NCI-H1436 (cell line): ENCODE measurements at places on chromosomes 13 and 19.

- DNase-seq, result no peak
Observed at GRCh38 chr13:103436057-103436654, 369.9 kb upstream of the SLC10A2 start.

GRCh38 chr19:15426485-15427349 lies 7.9 kb upstream of the AKAP8L start:
- DNase-seq, result no peak

DNA sequence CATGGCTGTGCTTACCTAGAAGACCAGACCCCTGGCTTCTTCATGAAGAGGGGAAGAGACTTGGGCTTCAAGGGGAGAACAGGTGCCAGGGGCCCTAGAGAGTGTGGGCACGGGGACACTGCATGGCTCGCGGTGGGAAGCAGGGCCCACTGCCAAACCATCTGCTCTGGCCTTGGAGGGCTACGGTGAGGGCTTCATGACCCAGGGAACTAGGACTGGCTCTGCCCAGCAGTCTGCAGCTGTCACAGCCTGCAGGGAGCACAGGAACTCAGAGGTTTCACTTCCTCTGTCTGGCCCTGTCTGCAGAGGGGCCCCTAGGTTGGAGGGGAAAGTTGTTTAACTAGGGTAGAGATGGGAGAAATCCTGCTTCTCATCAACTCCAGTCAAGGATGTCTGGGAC lies 4.3 kb downstream of the ERCC1 start:
- DNase-seq, result no peak

- DNase-seq, result no peak
Observed at GRCh38 chr13:75139291-75139690, 342.7 kb downstream of the TBC1D4 start.

GRCh38 chr13:43433691-43434141 lies 353.1 kb downstream of the ENOX1 start:
- DNase-seq, result no peak

DNA sequence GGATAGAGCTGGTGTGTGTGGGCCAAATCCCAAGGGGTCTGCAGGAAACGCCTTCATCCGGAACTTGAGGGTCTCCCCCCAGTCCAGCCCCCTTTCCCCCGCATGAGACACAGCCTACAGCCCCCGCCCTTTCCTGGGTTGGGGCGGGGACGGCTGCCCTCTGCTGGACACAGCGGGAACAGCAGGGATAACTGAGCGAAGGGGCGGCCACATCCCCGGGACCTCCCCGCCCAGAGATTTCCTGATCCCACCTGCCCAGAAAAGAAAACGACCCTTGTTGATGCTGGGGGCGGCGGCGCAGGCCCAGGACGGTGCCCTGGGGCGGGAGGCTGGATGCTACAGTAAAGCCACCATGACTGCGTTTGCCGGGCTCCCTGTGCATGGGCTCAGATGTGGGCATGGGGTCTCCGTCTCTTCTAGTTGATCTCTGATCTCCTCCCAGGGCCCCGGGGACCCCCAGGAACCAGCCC lies 14.2 kb downstream of the ONECUT3 start:
- peak; percentile 38 for DNase-seq

DNA sequence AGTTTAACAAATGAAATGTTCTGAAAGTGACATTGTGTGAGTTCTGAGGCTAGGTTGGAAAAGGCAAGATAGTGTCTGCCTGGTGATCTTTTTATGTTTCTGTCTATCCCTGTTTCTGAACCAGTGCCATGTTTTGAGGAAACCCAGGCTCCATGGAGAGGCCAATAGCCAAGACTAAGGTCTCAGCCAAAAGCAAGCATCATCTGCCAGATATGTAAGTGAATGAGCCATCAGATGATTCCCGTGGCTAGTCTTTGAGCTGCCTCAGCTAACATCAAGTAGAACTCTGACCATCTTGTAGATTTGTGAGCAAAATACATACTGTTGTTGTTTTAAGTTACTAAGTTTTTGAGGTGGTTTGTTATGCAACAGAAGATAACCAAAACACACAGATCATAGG lies 19.6 kb upstream of the CCNA1 start:
- DNase-seq, result no peak

DNA sequence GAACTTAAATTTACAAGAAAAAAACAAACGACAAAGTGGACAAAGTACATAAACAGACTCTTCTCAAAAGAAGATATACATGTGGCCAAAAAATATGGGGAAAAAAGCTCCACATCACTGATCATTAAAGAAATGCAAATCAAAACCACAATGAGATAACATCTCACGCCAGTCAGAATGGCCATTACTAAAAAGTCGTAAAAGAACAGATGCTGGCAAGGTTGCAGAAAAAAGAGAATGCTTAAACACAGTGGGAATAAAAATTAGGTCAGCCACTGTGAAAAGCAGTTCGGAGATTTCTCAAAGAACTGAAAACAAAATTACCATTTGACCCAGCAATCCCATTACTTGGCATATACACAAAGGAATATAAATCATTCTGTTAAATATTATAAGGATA lies 132.7 kb downstream of the UGGT2 start:
- DNase-seq, result no peak

DNA sequence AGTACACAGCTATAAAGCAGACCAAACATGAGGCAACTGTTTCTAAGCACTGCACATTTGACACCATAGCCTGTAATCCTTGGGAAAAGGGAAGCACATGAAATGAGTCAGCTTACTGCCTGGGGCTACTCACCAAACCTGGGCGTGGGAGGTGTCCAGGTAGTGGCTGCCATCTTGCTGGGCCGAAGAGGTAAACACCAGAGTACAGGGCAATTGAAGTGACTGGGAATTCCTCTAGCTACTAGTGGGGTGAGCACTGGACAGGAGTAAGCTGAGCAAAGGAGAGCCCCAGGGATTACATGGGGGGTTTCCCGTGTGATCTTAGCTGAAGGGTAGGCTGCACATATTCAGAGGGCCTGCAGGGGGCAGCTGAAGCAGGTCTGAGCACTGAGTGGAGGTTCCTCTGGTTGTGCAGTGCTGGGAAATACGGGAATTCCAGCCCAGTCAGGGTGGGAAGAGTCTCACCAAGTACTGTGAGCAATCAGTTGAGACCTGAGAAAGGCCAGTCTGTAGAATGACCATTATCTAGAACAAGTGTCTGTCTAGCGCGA lies 140.5 kb downstream of the SLC7A1 start:
- no peak for DNase-seq

- DNase-seq, result no peak
Observed at GRCh38 chr13:38830442-38831045, 143.7 kb downstream of the FREM2 start.

DNA sequence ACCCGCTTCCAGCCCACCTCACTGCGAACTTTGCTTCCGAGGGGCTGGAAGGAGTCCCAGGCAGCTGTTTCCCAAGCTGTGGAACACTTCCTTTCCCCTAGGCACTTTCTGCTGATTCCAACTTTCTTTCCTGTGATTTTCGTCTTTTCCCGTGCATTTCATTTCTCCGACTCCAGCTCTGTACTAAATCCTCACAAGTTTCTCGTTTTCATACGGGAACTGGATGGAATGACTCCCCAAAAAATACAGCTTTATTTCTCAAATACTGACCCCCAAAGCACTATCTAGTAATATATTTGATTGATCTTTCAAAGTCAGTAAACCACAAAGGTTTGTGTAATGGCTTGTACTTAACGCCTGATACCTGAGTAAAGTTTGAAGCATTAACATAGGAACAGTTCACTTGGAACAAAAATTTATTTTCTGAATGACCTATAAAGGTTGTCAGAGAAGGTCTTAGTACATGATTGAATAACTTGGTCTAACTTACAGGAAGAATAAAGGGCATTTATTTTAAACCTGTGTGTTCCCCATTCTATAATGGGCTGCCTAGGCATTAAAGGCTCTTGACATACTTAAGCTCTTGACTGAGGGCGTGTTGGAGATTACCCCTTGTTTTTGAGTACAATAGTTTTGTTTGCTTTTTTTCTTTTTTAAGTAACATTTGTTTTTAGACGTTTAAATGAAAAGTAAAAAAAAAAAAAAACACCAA lies 1.3 kb upstream of the PCDH9 start:
- DNase-seq, result no peak

DNA sequence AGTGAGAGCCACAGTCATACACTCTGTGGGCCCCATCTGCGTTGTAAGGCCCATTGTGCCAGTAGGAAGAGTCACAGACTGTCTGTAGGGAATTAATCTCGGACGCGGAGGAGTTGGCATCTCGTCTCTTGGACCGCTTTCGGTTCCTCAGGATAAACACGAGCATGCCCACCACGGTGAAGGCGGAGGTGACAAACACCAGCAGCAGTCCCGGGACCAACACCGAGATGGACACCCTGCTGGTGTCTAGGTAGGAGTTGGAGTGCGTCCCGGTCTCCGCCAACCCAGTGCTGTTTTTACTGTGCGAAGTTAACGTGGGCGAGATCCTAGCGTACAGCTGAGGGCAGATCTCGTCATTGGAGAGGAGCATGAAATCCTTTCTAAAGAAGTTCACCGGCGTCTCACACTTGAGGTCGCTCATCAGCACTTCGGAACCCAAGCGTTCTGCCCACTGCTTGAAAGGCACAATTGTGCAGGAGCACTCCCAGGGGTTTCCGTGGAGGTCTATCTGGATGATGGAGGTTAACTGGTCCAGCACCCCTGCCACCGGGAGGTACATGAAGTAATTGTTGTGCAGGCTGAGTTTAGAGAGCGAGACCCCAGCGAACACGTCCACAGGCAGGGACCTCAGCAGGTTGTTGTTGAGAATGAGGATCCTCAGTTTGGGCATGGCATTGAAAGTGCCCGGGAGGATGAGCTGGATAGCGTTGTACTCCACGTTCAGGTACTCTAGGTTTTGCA lies 2.7 kb downstream of the SLITRK1 start:
- DNase-seq, result no peak

DNA sequence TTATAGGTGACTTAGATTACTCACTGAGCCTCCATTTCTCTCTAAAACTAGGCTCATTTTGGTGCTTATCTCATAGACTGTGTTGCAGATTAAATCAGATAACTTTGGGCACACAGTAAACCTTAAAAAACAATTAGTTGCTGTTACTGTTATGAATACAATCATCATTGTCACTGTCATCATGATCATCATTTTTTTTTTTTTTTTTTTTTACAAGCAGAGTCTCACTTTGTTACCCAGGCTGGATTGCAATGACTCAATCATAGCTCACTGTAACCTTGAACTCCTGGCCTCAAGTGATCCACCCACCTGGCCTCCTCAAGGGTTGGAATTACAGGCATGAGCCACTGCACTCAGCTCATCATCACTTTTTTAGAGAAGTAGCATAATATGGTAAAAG lies 60.0 kb downstream of the VWA8 start:
- no peak for DNase-seq

DNA sequence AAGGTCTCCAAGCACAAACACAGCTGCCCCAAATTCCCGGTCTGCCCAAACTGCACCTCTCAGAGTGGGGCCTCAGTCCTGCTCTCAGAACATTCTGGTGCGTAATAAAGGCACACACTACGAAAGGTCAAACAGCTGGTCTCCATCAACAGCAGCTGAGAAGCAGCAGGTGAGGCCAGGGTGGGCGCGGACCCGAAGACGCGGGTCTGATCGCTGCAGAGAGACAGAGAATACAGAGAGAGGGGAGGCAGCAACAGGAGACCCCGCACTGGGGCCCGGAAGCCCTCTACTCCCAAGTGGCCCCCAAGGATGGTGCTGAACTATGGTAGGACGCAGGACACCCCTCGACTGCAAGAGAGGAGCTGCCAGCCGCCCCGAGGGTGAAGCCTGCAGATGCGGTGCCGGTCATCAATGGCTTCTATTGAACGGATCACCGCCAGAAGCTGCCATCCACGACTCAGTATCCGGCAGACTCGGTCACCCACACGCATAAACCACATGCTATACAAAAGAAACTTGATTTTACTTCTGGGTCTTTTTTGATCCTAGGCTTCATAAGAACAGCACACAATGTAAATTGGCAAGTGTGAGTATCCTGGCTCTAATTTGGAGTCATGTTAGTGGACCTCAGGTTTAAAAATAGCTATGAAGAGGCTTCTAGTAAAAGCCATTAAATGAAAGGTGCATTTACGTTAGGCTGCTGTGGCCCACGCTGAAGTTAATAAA lies 33.4 kb downstream of the STK24 start:
- no peak for DNase-seq

DNA sequence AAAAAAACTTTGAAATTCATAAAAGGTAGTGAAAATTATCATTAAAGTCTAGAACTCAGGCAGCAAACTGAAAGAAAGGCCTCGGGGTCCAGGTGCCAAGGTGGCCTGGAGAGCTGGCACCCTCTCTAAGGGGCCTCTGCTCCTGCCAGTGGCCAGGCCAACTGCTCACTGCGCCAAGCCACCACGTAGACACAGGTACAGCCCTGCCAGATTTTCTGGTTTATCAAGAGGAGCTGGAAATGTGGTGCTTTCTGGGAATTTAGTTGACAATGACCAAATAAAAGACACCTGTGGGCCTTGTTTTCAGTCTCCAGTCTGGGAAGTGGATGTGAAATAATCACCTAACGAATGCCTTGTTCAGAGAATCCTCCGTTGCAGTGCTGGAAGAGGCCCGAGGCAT lies 22.8 kb downstream of the ZNF574 start:
- DNase-seq, result no peak

DNA sequence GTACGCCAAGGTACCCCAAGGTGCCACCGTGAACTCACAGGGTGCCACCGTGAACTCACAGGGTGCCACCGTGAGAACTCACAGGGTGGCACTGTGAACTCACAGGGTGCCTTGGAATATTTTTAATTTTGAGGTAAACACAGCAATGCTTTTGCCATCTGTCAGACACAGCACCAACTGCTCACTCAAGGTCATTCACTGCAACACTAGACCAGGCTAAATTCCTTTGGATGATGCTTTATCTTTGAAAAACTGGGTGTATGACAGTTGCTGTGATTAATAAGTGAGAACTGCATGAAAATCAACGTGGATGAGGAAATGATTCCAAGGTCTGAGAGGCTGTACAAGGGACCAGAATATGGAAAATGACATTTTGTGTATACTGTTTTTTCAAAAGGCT lies 18.9 kb downstream of the SAFB2 start:
- no peak for DNase-seq

DNA sequence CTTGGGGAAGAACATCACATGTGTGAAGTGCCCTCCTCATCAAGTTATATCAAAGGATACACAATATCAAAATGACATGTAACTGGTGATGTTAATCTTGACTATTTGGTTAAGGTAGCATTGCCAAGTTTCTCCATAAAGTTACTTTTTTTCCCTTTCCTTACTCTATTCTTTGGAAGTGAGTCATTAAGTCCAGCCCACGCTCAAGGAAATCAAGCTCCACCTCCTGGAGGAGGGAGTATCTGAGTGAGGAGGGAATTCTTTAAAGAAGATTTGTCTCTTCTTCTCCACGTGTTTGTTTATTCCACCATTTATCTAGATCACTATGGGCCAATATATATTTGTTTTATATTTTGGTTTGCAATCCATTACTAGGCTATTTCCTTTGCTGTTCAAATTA lies 33.6 kb upstream of the FNDC3A start:
- DNase-seq, result no peak

- DNase-seq, result no peak
Observed at GRCh38 chr13:23380534-23380933, 53.0 kb downstream of the SACS start.
